ENCODE measurements at places on chromosomes 3 and 15.

DNA sequence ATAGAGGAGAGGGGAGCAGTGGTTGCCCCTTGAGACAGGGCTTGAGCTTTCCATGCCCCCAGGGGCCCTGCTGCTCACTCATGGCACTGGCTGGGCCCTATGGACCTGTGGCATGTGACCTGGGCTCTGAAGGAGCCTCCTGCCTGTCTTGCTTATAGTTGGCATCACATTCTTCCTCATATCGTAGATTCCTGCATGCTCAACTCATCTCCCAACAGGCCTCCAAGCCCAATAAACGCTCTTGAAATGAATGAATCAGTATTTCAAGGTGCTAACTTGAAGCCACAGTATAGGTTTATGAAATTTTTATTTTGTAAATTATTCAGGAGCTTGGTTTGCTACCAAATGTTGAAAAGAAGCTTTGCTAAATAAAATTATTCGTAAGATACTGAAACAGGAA lies 93.3 kb upstream of the SLC7A14 start:
- DNase-seq = no peak

DNA sequence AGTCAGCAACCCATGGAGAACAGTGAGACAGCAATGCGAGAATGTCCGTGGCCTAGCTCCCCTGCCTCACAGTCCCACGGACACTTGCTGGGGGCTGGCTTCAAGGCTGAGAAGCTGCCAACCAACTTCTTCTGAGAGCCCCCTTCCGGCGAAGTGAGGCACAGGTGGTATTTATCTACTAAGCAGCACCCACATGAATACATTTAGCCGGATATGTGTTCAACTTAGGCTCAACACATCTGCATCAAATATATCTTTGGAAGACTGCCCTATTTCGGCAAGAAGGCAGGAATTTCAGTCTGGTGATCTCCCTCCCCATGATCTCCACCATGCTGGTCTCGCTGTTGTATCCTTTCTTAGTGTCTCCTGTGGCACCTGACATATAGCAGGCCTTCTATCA lies 340.9 kb upstream of the NR2E3 start:
- peak; percentile 29 for DNase-seq

DNA sequence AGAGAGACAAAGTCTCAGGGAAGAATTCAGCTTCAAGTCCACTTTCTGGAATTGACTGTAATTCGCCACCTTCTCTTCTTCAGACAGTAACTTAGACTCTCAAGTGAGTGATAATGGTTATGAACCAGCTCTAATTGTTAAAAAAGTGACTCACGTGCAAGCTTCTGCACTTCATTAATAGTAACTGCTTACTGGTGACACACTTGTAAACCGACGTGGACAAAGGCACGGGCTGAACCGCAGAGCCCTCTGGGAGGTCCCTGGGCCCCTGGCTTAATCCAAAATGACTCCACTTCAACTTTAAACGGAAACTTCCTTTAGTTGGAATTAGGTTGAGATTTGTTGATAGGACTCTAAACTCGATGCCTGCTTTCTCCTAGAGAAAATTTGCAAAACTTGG lies 17.0 kb downstream of the MUC4 start:
- peak; percentile 16 for DNase-seq

- no peak for DNase-seq
These were observed 16.8 kb upstream of the SRP14 start for GRCh38 chr15:40055576-40056293.

DNA sequence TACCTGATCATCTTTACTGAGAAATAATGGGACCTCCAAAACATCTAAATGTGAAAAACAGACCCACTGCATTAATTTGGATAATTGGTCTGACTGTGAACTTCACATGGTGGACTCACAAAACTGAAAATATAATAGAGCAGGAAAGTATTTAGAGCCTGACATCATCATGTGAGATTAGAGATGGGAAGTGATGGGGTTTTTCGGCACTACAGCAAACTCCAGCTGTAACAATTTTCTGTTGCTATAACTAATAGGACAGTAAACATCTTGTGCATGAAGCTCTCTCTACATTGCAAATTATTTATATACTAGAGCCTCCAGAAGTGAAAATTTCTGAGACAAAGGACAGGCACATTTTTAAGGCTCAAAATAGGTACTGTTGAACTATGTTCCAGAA lies 32.2 kb downstream of the VEPH1 start:
- DNase-seq = no peak

DNA sequence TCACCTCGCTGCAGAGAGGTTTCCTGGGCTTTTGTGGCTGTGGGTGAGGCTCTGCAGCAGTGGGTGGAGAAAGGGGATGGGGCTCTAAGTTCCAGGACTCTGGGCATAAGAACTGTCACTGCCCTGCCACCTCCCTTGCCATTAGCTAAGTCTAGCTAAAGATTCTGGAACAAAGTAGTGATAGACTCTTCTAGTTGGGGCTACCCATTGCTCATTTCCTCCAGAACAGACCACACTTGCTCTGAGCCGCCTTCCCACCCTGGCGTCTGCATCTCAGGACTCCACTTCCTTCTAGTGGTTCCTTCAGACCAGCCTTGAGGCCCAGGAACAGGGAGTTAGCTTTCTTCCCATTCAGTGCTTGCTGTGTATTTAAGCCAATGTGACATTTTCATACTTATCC lies 7.5 kb downstream of the ARHGAP31 start:
- DNase-seq = no peak

DNA sequence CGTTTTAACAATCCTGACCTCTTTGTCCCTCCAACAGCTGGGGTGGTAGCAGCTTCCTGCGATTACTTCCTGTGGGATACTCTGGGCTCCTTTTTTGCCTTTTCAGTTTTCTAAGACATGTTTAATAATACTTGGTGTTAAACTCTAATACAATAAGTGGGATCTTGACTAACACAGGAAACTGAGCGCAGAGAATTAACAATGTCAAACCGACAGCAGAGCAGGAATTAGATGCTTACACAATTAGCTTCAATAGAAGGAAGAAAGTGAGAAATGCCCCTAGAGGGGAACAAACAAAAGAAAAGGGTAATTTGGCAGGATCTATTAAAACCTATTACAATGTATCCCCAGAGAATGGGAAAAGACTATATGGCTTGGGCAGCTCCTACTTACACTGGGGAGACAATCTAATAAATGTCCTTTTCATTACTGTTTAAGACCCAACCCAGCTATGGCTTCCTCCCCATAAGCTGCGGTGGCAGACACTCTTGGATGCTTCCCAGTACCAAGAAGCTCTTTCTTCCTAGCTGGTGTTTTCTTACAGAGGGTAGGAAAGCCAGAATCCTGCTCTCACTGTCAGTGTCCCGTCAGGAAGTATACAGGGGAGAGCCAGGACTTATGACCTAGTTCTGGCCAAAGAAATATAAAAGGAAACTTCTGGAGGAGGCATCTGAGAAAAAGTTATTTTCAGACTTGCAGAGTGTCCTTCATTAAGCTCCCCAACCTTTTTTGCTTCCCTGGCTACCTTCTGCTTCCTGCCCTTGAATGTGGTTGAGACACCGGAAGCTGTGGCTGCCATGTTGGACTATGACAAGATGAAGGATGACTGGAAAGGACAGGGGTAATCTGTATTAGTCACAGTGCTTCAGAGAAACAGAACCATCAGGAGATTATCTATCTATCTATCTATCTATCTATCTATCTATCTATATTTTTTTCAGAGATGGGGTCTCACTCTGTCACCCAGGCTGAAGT lies 194.1 kb upstream of the KBTBD8 start:
- DNase-seq = no peak

- peak; percentile 88 for DNase-seq
These were observed 2.2 kb downstream of the STRA6 start for GRCh38 chr15:74200412-74200815.

DNA sequence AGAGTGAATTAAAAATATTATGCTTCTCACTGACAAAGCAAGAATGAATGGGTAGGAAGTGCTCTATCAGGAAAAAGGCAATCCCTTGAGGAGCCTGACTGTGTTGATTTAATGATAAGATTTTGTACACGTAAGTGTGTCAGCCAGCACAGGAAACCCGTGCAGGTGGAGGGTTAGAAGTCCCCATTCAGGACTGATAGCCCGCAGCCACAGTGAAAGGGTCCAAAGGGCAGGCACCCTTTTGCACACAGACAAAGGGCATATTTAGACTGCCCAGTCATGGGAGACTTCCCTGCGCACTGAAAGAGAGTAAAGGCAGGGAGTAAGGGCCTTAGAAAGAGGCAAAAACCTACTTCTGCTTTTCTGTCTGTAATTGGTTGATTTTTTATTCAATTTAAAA lies 26.4 kb upstream of the SKIL start:
- DNase-seq = no peak
